ENCODE measurements at places on chromosomes 7 and 10. TPM values are rescaled to one million over a fixed set of nuclear protein-coding genes. Genes with fewer than 3 reads are reported as not detected.

Gene OPALIN
- not detected for total RNA-seq

GRCh38 chr7:79118143-79118542 lies 335.3 kb downstream of the MAGI2 start:
- no peak for DNase-seq

Gene ZNF32
- total RNA-seq: 15.2 TPM

- DNase-seq: no peak
Observed at GRCh38 chr10:104032144-104032775, 53.4 kb downstream of the COL17A1 start.

Gene ACTL6B
- total RNA-seq: not detected

GRCh38 chr10:98953251-98953650 lies 282.4 kb downstream of the HPSE2 start:
- no peak for DNase-seq

GRCh38 chr10:109886781-109887140 lies 36.5 kb downstream of the XPNPEP1 start:
- no peak for DNase-seq

Gene JAKMIP3
- total RNA-seq: 0.35 TPM

Gene STOX1
- 0.87 TPM for total RNA-seq

DNA sequence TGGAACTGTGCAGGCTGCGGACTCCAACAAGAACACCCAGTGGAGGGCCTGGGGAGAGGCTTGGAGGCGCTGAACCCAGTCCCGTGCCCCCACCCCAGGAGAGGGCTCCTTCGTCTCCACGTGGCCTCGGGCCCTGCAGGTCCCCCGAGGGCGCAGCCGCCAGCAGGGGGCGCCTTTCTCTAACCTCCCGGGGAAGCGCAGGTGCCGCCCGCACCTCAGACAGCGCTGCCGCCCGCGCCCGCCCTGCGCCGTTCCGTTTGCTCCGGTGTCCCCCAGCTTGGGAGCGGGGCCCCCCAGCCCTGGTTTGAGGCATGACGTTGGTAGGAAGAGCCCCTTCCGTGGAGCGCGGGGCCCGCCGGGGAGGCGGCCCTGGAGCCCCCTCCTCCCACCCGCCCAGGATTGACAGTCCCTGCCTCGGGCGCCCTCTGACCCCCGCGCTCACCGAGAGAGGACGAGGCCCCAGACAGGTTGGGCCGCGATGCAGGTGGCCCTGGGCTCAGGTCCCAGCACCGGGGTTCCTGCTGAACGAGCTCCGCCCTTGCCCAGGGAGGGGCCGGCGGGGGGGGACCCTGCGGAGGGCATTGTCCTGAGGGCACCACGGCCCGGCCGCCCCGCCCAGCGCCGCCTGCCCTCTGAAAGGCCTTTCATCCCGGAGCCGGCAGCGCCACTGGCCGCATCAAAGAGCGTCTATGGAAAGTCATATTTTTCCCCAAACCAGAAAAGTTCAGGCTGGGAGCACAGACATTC lies 42.8 kb downstream of the FOXL3 start:
- peak; percentile 97 for DNase-seq

GRCh38 chr7:156064971-156065386 lies 252.7 kb upstream of the SHH start:
- DNase-seq: no peak

- no peak for DNase-seq
Observed at GRCh38 chr10:73552819-73553715, 38.1 kb downstream of the USP54 start.

Gene PAPSS2
- 0.05 TPM for total RNA-seq

DNA sequence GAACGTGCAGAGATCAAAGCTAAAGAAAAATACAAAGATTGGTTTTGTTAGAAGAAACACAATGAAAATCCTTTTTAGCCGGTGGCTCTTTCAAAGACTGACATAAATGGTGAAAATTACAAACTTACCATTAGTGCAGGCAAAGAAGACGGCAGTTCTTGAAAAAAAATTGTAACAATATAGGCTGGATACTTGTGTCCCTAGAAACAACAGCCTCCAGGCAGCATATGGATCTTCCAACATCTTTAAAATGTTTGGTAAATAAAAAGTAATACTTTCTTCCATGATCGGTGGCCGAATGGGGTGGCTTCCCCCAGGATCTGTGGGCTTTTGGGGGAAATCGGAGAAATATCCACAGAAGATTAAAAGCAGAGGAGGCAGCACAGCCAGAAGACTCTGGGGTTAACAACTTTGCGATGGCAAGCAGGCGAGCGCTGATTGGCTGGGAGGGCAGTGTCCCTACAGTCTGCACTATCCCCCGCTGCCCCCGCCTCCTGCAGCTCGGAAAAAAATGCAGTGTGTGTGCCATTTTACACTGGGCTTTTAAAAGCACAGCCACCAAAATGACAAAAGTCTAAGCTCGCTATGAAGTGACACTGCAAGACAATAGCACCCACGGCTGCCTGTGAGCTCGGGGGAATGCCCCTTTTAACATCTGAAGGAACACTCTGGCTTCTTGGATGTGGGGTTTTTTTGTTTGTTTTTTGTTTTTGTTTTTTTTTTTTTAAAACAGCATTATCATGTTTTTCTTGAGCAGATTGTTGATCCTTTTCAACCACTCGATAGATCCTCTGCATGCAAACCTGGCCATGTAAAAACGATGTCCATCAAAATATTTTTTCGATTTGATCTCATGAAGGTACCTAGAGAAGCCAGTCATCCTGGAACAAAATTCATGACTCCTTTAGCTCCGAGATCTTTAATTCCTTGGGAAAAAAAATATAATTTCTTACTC lies 31.7 kb upstream of the EPC1 start:
- DNase-seq: peak; percentile 97

DNA sequence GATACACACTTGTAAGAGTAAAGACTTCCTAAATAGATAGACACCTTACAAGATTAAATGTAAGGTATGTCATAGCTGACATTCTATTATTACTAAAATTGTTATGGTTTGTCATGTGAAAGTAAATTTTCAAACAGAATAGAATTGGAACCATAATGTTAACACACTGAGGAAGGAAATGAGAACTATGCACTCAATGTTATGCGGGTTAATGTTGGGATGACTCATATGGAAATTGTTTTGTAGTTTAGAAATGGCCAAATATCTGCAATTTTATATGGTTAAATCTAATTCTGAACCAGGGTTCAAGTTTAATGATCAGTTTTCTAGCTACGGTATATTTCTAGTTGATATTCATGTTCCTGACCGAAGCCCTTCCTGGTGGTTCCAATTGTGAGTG lies 214.2 kb upstream of the ADO start:
- no peak for DNase-seq

DNA sequence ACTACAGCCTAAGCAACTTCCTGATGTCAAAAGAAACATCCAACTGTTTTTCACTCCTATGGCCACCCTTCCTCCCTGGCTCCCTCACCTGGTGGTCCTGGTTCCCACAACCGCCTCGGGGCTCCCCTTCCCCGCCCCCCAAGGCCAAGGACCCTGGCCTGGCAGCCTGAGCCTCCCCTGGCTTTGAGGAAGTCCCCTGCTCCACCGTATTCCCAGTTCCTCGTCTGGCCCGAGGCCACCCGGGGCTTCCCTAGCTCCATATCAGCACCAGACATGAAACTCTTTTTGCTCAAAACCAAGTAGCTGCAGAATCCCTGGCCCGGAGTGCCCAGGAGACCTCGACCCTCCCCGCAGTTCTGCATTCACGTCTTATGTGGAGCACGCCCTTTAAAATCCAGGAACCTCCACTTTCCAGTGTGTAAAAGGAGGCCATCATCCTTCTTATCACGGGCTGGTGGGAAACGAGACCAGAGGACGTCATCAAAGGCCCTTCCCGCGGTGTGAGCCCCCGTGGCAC lies 82.9 kb downstream of the PRKAG2 start:
- DNase-seq: no peak

DNA sequence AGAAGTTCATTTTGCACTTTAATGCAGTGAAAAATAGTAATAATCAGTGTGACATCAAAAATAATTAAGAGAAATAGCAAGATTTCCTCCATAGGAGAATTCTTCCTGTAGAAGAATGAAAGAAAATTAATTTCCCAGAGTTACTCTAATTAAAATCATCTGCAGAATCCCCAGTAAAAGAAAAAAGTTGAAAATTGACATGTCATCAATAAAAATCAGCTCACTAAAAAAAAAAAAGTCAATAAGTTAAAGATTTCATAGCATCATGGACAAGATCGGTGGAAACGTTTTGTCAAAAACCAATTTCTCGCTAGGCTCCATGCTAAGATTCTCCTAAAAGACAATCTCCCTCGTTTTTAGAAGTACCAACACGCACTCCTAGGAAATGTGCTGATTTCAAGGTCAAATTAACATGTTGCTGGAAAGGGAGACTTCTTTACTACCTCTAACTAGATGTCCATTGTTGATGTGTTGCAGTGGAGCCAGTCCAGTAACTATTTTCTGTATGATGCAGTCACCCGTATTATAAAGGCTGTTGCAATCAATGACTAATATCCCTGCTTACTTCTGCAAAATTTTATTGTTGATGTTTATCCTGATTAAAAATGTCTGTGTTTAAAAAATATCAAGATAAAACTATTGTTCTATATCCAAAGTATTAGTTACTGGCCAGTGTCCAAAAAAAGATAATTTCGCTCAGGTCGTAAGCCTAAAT lies 591.9 kb upstream of the MGMT start:
- no peak for DNase-seq

Gene GIMAP8
- 9.6 TPM for total RNA-seq

Gene KLF14
- total RNA-seq: not detected

- DNase-seq: no peak
Observed at GRCh38 chr7:41399171-41399570, 303.7 kb downstream of the INHBA start.

- no peak for DNase-seq
Observed at GRCh38 chr7:140242057-140243031, 65.6 kb upstream of the KDM7A start.

GRCh38 chr7:134886353-134887057 lies 99.8 kb upstream of the AGBL3 start:
- DNase-seq: no peak

Gene DNAJC30
- total RNA-seq: 6.9 TPM

DNA sequence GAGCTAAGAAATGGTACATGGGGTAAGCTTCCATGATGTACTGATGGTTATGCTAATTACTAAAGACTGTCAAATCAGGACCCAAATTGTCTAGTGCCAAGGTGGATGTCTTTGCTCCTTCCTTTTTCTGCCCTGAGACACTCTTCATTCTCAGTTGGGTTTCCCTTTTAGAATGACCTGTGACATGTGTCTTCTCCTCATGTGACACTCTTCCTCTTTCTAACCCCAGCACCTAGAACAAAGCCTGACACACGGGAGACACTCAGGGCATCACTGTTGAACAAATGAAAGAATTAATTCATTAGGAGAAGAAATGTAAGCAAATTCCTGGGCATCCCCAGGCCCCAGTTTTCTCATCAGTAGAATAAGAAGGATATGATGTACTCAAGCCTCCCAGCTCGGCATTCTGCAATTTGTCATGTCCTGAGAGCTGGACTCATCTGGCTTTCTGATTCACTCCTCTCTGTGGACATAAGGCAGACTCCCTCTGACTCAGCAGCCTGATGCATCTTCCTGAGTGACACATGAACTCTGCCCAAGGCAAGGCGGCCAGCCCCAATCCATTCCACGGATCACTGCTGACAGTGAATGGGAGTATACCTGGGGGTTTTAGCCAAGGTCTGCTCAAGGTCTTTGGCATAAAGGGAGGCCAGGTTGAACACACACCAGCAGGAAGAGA lies 473.8 kb downstream of the KCNMA1 start:
- no peak for DNase-seq

Gene AKR1C2
- not detected for total RNA-seq

- no peak for DNase-seq
Observed at GRCh38 chr7:128837521-128837921, 7.3 kb downstream of the FLNC start.

DNA sequence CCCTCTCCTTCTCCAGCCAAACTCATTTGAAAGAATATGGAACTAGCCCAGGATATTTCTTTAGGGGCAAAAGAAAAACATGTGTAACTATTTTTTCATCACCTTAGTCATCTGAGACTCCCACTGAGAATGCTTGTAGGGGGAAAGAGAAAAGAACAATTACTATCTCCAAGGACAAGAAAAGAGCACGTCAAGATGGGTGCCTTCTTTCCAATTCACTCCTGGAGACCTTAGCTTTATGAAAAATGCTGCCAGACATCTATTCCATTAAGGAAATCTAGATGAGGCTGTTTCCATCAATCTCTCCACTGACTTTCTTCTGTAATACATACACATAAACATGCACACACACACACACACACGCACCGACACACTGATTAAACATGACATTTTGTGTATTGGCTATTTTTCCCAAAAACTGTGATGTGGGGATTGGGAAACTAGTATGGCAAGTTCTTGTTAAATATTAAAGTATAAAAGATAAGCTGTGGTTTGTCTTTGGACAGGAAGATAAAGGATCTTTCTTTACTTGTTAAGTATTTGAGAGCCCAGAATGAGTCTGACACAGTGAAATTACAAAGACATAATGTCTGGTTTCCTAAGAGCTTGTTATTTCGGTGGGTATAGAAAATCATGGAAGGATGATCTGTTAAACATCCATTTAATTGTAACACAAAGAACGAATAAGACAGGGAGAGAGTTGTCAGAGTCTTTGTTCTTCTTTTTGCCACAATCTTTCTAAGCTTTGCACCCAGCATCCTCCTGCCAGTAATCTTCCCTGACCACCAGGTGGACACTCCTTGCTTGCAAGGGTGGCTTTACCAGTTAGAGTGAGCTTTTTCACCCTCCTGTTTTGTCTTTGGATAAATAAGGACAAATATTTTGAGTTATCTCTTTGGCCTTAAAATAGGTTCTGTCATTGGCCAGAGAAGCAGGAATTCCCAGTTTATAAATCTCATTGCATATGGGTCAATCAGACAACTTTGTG lies 177.3 kb upstream of the TMEM72 start:
- DNase-seq: no peak

GRCh38 chr10:26854524-26854923 lies 6.2 kb downstream of the ABI1 start:
- DNase-seq: no peak

- DNase-seq: no peak
Observed at GRCh38 chr10:47441938-47442337, 42.0 kb downstream of the ANXA8 start.

Gene NEUROD6
- total RNA-seq: not detected

GRCh38 chr7:100369105-100369504 lies 4.2 kb upstream of the PILRA start:
- no peak for DNase-seq

DNA sequence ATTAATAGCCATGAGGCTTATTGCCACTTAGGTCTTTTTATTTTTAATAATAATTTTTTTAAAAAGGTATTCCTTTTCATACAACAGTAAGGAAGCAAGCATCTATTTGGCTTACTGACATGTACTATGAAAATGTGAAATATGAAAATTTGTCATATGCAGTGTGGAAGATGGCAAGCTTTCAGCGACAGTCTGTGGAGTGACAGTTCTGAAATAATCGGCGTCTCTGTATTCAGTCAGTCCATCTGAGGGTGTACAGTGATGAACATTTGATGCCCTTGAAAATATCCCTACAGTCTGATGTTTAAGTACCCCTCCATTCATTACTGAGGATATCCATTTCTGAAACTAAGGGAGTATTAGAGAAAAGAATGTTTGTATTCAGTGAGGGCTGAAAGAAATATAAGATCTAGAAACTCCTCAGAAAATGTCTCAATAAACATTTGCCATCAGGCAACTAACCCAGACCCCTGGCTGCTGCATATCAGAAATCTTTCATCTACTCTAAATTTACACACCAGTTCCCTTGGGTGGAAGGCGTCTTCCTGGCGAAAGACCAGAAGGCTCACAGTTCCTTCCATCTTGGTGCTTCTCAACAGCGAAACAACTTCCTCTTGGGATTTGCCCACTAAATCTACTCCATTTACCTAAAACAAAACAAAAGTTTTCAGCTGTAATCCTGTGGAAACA lies 440.6 kb downstream of the PARD3 start:
- no peak for DNase-seq

Gene DYNC1I1
- not detected for total RNA-seq
